ENCODE measurements at places on chromosomes 6 and 20.
A peak's percentile ranks its signal among the peaks of the same experiment; 100 is the strongest.

- DNase-seq: peak; percentile 54
Measured at GRCh38 chr6:135088818-135089809, 34.5 kb upstream of the HBS1L start.

- DNase-seq: peak; percentile 18
Measured at GRCh38 chr6:44341095-44341890, 1.2 kb upstream of the SPATS1 start.

GRCh38 chr6:7137335-7138045 is 29.7 kb downstream of the RREB1 start:
- DNase-seq: peak; percentile 57

GRCh38 chr20:32891491-32891890 is 32.8 kb downstream of the EFCAB8 start:
- DNase-seq: no peak

- no peak for DNase-seq
Measured at GRCh38 chr6:9948678-9949077, 466.2 kb downstream of the TFAP2A start.

- no peak for DNase-seq
Measured at GRCh38 chr20:13960525-13960924, 29.9 kb downstream of the SEL1L2 start.

DNA sequence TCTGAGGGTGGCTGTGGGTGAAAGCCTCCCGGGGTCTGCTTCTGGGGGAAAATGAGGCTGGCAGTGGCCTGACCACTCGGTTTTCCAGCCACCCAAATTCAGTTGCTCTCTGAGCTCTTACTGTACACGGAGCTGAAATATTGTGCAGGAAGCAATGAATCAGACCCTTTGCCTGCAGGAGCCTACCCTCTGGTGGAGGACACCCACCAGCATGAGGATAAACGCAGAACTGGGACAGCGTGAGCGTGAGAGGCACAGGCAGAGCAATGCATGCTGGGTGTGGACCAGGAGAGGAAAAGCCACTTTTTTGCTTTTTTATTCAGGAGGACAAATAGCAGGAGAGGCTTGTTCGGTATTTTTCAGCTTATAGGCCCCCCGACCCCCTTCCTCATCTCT is 298.0 kb downstream of the QKI start:
- DNase-seq: no peak

- DNase-seq: no peak
Measured at GRCh38 chr6:155660251-155660977, 204.8 kb upstream of the NOX3 start.

- peak; percentile 24 for DNase-seq
Measured at GRCh38 chr20:20224806-20225205, 143.1 kb upstream of the INSM1 start.

Data from kidney tubule cell (primary cell).